Stimulated activated CD8-positive, alpha-beta memory T cell treated with anti-CD3 and anti-CD28 coated beads, Interleukin-4, amount 100 ng/mL, for 4 hours (primary cell): ENCODE measurements at places on chromosomes 13 and 19.

- no peak for DNase-seq
Measured at GRCh38 chr13:30453727-30454126, 12.0 kb downstream of the HMGB1 start.

DNA sequence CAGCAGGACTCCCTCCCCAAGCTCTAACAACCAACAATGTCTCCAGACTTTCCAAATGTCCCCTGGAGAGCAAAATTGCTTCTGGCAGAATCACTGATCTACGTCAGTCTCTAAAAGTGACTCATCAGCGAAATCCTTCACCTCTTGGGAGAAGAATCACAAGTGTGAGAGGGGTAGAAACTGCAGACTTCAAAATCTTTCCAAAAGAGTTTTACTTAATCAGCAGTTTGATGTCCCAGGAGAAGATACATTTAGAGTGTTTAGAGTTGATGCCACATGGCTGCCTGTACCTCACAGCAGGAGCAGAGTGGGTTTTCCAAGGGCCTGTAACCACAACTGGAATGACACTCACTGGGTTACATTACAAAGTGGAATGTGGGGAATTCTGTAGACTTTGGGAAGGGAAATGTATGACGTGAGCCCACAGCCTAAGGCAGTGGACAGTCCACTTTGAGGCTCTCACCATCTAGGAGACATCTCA is 6.2 kb upstream of the CEACAM5 start:
- DNase-seq, result no peak

- DNase-seq, result peak; percentile 65
Measured at GRCh38 chr13:48975856-48976575, at the start of gene FNDC3A. TSS of gene FNDC3A (plus strand) at chr13:48975912. CDS start at chr13:49006191, 30,279 bp downstream.

DNA sequence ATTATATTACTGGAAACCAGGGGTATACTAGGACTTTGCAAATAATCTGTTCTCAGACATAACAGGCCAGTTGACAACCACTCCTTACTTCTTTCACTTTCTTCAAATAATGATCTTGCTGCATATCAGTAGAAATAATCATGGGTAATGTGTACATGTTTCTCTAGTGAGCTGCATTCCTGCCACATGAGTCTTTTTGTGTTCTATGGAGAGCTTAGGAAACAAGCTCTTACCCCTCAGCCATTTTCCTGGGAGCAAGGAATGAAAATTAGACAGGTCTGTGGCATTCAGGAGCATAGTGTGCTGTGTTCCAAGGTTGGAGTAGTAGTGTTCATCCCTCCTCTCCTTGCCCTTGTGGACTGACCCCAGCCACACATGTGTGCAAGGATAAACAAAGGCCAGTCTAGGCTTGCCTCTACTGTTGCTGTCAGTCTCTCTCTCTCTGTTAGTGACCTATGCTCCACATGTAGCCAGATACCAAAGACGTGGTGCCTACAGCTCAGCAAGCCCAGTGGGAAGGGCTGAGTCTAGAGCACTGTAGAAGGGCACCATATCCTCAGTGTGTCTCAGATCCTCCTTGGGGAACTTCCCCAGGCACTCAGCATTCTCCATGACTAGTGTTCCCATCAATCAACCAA is 11.5 kb upstream of the OXGR1 start:
- DNase-seq, result no peak

DNA sequence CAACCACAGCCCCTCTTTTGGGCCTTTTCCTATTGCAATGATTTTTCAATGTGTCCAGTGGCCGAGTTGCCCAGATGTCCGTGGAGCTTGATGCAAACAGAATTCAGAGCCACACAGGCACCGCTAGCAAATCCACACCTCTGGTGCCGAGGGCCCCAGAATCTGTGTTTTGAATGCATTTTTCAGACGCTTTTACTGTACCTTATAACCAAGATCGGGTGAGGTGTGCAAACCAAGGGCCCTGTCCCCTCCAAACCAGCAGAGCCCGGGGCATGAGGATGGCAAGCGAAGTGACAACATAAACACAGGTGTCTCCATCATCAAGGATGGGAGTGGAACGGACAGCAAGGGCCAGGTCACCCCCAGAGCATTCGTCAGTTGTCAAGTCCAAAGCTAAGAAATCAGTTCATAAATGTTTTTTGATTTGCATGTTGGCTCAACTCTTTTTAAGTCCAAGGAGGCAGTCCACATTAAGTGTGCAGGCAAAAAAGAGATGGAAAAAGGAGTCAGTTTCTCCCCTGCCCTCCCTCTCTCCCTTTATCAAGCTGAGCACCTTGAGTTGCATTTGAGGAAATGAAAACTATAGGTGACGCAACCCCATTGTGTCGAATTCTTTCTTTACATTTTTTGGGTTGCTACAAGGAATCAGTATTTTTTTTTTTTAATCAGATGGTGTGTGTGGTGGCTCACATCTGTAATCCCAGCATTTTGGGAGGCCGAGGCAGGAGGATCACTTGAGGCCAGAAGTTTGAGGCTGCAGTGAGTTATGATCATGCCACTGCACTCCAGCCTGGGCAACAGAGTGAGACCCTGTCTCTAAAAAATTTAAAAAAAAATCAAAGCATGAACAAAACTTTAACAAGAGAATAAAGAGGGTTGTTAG is 2.9 kb downstream of the CCDC8 start:
- no peak for DNase-seq

- DNase-seq, result no peak
Measured at GRCh38 chr19:30214651-30215051, 157.5 kb upstream of the ZNF536 start.
